MV-4-11 (cell line): ENCODE measurements at places on chromosomes 13 and 19.
A peak's percentile ranks its signal among the peaks of the same experiment; 100 is the strongest.

DNA sequence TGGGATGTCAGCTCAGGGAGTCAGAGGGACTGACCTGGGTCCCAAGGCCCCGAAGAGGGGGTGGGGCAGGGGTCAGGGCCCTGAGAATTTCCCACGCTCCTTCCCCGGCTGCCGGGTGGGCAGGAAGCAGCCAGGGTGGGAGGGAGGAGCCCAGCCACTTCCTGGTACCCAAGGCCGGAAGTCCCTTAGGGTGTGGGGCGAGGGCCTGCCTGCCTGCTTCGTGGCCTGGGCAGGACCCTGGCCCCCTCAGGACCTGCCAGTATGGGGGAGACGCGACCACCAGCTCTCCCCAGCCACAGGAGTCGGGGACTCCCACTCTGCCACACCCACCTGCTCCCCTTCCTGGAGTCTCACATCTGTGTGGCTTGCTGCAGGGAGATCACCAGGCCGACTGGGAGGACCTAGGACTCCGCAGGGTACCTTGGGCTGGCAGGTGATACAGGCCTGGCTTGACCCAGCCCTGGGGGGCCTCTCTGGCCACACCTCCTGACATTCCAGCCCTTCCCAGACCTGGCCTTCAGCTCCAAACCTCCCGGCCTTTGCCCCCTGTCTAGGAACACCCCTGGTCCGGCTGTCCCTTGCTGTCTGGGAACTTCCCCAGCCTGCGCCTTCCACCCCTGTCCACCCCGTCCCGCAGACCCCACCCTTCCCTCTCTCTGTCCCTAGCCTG is 9.8 kb upstream of the CIRBP start:
- DNase-seq, result peak; percentile 75

DNA sequence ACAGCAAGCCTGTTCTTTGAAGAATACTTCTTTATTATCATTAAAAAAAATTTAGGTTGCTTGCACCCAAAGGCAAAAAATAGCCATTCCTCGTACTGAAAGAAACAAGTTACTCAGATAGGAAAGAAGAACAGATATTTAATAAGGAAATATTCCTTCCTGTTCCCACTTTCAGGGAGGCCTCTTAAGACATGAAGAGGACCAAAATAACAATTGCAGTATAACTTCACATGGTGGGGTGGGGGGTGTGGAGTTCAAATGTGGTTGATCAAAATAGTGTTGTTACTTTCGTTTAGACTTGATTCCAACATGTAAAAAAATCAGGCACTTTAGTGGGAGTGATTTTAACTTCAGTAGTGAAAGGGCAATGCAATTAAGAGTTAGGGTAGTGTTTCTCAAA is 3.6 kb downstream of the RGCC start:
- DNase-seq, result peak; percentile 17

- no peak for DNase-seq
Observed at GRCh38 chr19:32422435-32422834, 16.9 kb downstream of the DPY19L3 start.

GRCh38 chr13:97570442-97570841 is 136.5 kb downstream of the RAP2A start:
- DNase-seq, result no peak
